Thymus (tissue), 14 donors: ENCODE measurements at places on chromosomes 16 and 17. TPM values are rescaled to one million over a fixed set of nuclear protein-coding genes. Genes with fewer than 3 reads are reported as not detected.

DNA sequence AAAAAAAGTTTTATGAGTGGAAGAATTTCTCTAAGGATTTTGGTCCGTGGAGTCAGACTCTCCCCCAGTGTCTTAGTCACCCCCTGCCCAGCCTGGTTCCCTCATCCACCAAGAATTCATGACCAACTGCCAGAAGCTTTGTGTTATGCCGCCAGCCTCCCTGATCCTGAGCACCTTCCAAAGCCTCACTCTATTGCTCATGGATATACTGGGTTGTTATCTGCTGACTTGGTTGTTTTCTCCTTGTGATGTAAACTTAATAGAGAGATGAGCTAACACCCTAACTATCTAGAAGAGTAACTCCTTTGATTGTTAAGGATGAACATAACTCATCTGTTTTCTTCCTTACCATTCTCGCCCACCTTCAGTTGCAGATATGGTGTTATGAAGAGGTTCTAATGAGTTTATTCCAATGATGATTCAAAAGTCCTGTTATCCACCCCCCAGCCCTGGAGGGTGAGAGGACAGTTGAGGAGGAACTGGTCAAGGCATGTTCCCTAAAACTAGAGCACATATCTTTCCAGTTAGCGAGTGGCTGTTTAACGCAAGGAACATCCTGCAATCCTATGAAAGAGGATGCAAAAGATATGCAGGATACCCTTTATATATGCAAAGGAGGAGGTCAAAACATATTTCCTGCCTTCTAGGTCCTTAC is 1.5 kb upstream of the PSMD3 start:
- no peak overlapping the region for H3K4me3 ChIP-seq
- H3K27ac ChIP-seq, result no peak overlapping the region
- H3K4me1 ChIP-seq, result peaks cover 17% of the 10 kb centered on the region
- peaks cover 2% of the 10 kb centered on the region for H3K36me3 ChIP-seq
- H3K27me3 ChIP-seq, result no peaks in the 10 kb centered on the region
- DNase-seq, result no peak

- DNase-seq, result no peak
- peaks cover 3% of the 10 kb centered on the region for H3K36me3 ChIP-seq
- H3K4me3 ChIP-seq, result no peak overlapping the region
- H3K27me3 ChIP-seq, result no peaks in the 10 kb centered on the region
- H3K4me1 ChIP-seq, result no peaks in the 10 kb centered on the region
Measured at GRCh38 chr17:15516150-15516549, 47.1 kb downstream of the TVP23C start.

GRCh38 chr16:48659940-48660339 is 50.0 kb upstream of the N4BP1 start:
- no peaks in the 10 kb centered on the region for H3K27me3 ChIP-seq
- H3K4me1 ChIP-seq, result no peaks in the 10 kb centered on the region

DNA sequence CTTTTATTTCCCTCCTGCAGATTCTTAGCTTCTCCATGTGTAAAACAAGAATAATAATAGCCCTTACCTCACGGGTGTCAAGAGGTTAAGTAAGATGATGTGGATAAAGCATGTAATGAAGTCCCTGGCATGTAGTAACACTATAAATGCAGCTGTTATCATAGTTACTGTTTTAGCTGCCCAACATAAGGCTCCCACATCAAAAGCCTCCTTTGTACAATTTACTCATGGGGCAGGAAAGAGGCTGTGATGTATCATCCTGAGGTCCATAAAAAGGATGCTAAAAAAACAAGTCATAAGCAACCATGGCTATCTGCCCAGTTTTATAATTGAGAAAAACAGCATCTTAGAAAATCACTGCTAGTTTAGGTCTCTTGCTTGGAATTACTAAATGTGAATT is 339.7 kb downstream of the CA10 start:
- H3K36me3 ChIP-seq, result no peaks in the 10 kb centered on the region
- DNase-seq, result no peak
- no peak overlapping the region for H3K27ac ChIP-seq

GRCh38 chr16:49698931-49699840 is 156.7 kb downstream of the ZNF423 start:
- DNase-seq, result no peak
- H3K4me3 ChIP-seq, result no peak overlapping the region
- H3K27ac ChIP-seq, result no peak overlapping the region
- H3K36me3 ChIP-seq, result no peaks in the 10 kb centered on the region
- no peaks in the 10 kb centered on the region for H3K4me1 ChIP-seq

DNA sequence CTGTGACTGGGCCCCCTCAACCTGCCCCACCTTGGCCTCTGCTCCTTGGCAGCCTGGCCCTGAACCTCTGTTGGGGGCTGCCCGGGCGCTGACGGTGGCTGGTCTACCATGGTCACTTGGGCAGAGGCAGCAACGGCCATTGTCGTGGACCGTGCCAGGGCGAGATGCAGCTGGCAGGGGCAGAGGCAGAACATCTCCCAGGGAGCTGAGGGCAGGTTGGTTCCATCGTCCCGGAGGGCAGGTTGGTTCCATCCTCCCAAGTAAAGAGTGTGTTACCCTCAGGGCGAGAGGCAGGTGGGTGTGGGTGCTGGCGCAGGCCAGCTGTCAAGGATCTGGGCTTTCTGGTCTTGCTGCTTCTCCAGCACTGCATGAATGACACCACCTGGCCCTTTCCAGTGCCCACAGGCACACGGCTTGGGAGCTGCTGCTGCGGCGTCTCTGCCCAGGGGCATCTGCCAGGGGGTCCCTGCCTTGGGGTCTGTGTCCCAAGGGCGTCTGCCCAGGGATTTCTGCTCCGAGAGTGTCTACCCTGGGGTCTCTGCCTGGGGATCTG is 12.0 kb downstream of the ACSF3 start:
- peak overlapping the region; percentile 41 for H3K27ac ChIP-seq
- peaks cover 28% of the 10 kb centered on the region for H3K4me1 ChIP-seq
- H3K27me3 ChIP-seq, result no peaks in the 10 kb centered on the region

GRCh38 chr17:9346296-9346926 is 229.2 kb downstream of the STX8 start:
- H3K27ac ChIP-seq, result no peak overlapping the region
- no peaks in the 10 kb centered on the region for H3K4me1 ChIP-seq
- no peaks in the 10 kb centered on the region for H3K27me3 ChIP-seq
- no peaks in the 10 kb centered on the region for H3K36me3 ChIP-seq
- DNase-seq, result no peak
- no peak overlapping the region for H3K4me3 ChIP-seq

- no peaks in the 10 kb centered on the region for H3K4me1 ChIP-seq
- no peaks in the 10 kb centered on the region for H3K27me3 ChIP-seq
- no peak overlapping the region for H3K27ac ChIP-seq
- DNase-seq, result no peak
Measured at GRCh38 chr16:21169249-21169981, 10.9 kb downstream of the LDAF1 start.

DNA sequence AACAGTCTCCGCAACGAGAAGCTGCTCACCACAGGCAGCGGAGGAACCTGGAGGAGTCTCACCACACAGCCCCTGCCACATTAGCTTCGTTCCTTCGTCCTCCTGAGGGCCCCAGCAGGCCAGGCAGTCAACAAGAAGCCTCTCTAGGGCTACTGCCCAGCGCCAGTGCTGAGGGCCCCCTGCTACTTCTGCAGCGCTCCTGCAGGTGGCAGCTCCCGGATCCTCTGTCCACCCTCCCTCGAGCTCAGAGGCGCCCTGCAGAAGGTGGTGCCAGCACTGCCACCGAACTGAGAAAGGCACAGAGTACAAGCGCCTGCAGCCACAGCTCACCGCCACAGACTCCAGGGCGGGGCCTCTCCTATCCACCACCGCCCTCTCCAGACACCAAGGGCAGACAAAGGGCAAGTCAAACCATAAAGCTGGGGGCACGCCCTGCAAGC is 27.3 kb downstream of the KDM8 start:
- no peak for DNase-seq
- H3K27ac ChIP-seq, result peak overlapping the region; percentile 56
- peaks cover 59% of the 10 kb centered on the region for H3K4me1 ChIP-seq
- H3K4me3 ChIP-seq, result no peak overlapping the region

DNA sequence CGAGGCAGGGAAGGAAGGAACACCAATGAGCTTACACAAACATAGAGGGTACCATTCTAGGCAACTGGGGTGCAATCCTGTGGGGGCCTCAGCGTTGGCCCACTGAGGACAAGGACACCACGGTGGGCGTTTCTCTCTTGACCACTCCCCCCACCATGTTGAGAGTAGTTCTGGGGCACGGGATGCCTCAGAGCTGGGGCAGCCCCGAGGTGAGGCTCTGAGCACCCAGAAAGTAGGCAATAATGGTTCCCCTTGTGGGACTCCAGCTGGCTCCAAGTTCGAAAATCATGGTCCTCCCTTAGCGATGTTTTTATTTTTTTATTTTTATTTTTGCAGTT is 5.1 kb downstream of the PRSS21 start:
- DNase-seq, result no peak
- H3K27me3 ChIP-seq, result peaks cover 3% of the 10 kb centered on the region
- no peak overlapping the region for H3K4me3 ChIP-seq
- no peaks in the 10 kb centered on the region for H3K4me1 ChIP-seq
- no peaks in the 10 kb centered on the region for H3K36me3 ChIP-seq
- H3K27ac ChIP-seq, result no peak overlapping the region

DNA sequence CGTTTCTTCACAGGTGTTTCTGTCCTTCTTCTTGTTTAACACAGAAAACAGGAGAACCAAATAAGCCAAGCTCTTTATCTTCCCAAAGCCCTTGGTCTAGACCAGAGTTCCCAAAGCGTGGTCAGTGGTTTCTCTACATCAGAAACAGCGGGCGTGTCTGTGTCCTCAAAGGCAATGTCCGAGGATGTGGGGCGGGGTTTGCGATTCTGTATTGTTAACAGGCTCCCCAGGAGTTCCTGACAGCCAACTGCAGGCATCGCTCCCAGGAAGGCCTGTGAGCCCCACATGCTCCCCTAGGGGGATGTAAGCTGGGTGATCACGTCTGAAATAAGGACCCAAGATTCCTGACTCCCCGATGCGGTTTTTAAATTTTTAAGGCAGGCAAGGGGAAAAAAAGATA is 28.4 kb upstream of the SLC25A19 start:
- H3K4me1 ChIP-seq, result no peaks in the 10 kb centered on the region
- peaks cover 43% of the 10 kb centered on the region for H3K36me3 ChIP-seq
- no peak for DNase-seq
- no peak overlapping the region for H3K27ac ChIP-seq

DNA sequence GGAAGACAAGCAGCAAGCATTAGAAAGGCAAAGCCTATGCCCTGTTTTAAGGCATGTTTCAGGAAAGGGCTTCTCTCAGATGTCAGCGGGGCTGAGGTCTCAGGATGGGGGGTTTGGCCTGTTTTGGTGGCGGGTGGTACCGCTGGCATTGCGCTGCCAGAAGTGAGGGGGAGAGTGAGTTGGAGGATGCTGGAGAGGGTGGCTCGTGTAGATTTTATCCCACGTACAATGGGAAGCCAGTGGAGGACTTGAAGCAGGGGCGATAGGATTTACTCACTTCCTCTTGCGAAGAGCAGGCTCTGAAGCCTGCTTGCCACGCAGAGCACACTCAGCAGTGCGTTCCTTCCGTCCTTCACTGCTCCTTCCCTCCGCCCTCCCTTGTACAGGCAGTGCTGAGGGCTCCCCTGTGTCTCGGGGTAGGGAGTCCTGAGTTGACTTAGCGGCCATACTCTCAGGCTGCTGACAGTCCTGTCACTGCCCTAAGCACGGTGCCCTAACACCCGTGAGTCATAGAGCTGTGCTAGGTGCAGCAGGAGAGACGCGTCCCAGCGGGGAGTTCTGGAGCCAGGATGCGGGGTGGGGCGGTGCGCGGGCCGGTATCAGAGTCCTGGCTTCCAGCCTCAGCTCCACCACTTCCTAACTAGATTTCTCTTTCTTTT is 113.1 kb downstream of the SNX29 start:
- H3K4me3 ChIP-seq, result peak overlapping the region; percentile 34
- H3K4me1 ChIP-seq, result peaks cover 77% of the 10 kb centered on the region
- H3K27me3 ChIP-seq, result no peaks in the 10 kb centered on the region
- peak overlapping the region; percentile 87 for H3K27ac ChIP-seq
- H3K36me3 ChIP-seq, result peaks cover 4% of the 10 kb centered on the region
- DNase-seq, result no peak

GRCh38 chr17:50690887-50691549 is 16.7 kb downstream of the ANKRD40 start:
- H3K27ac ChIP-seq, result no peak overlapping the region
- peaks cover 22% of the 10 kb centered on the region for H3K36me3 ChIP-seq
- H3K4me3 ChIP-seq, result no peak overlapping the region
- DNase-seq, result no peak

DNA sequence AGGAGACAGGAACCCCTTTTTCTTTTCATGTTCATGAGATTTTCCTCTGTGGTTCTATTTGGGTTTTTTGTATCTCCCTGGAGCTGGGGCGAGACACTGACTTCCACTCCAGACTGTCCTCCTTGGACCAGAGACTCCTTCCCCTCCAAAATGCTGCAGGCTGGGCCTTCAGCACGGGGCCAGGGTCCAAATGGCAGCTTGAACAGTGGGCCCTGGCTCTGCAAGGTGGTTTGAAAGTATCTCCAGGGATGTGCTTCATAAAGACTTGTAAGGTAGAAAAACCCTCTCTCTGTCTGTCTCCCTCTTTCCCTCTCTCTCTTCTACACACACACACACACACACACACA is 236.1 kb downstream of the ZNF423 start:
- H3K36me3 ChIP-seq, result no peaks in the 10 kb centered on the region
- H3K4me1 ChIP-seq, result no peaks in the 10 kb centered on the region
- no peak overlapping the region for H3K4me3 ChIP-seq
- no peak for DNase-seq

GRCh38 chr16:24255456-24256371 is at the start of gene CACNG3:
TSS of gene CACNG3 (plus strand) at chr16:24256335. CDS start at chr16:24256755, 420 bp downstream.
- DNase-seq, result peak; percentile 47
- H3K4me3 ChIP-seq, result no peak within 1 kb of the TSS
- H3K4me1 ChIP-seq, result no peaks in the 10 kb centered on the region
- peaks cover 10% of the 10 kb centered on the region for H3K27me3 ChIP-seq
- no peak within 1 kb of the TSS for H3K27ac ChIP-seq

DNA sequence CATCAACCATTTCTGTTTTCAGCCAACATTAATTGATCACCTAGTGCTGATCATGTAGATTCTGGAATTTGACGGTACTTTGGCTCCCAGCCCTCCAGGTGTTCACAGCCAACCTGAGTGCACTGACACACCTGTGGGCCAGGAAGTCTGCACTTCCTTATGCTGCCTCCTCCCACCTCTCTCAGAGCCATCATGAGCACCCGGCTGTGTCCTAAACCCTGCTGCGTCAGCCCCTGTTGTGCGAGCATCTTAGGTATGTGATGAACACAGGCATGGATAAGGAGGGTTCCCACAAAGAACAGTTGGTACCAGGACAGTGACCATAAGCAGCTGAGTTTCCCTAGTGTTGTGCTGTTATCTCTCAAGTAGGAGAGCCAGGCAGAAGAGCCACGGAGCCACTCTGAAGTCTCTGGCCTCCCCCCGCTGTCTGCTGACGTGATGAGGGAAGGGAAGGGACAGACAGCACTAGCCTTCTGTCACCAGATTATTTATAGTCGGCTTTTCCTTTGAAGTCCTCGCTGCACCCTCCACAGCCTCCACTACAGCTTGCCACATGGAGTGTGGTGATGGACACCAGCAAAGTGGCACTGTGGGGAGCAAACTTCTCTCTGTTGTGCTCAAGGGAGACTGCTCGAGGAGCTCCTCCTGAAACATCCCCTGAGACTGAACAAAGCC is 162.8 kb upstream of the ANKFN1 start:
- H3K4me3 ChIP-seq, result no peak overlapping the region
- no peak for DNase-seq
- H3K27me3 ChIP-seq, result no peaks in the 10 kb centered on the region
- no peaks in the 10 kb centered on the region for H3K36me3 ChIP-seq
- no peaks in the 10 kb centered on the region for H3K4me1 ChIP-seq
- H3K27ac ChIP-seq, result no peak overlapping the region

RMI2 gene
- 29.2 TPM for total RNA-seq

NPW gene
- total RNA-seq, result 0.66 TPM

NLRC3 gene
- total RNA-seq, result 18.8 TPM

MYH10 gene
- total RNA-seq, result 13.2 TPM

SEPTIN1 gene
- total RNA-seq, result 173 TPM

SLC38A8 gene
- 0.57 TPM for total RNA-seq

ATP2C2 gene
- total RNA-seq, result 0.38 TPM

ZDHHC1 gene
- total RNA-seq, result 0.52 TPM

KRT28 gene
- 0.05 TPM for total RNA-seq

KSR1 gene
- total RNA-seq, result 12.5 TPM

ZNF646 gene
- total RNA-seq, result 12.7 TPM

CYB561 gene
- 2.6 TPM for total RNA-seq

NOD2 gene
- total RNA-seq, result 0.66 TPM
